Activated naive CD4-positive, alpha-beta T cell treated with anti-CD3 and anti-CD28 coated beads, Interleukin-2, amount 50 U/mL, for 72 hours (primary cell): ENCODE measurements at places on chromosomes 1 and 21.

DNA sequence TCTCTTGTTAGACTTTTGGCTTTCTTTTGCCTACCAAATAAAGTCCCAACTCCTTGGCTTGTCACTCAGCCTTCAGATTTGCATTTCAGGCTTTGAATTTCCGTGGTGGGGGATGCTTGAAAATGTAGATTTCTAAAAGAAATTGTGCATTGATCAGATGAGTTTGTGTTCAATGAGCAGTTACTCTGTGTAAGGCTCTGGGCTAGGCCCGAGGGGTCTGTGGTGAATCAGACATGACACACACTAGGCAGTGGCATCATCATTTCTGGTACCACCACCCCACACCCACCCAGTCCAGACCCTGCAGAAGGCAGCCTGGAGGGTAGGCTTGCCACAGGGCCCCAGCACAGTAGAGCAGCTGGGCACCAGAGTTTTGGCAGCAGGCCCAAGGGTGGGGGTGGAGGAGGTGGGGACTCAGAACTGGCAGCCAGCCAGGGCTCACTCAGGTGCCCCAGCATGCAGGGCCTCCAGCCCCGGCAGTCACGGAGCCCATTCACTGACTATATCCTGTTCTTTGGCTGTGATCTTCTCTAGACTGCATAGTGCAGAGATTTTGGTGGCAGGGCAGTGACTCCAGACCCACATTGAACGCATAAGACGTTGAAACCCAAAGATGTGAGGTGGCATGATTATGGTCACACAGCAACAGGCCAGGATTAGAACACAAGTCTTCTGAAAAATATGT is 97.2 kb upstream of the ARTN start:
- no peak for DNase-seq

- no peak for DNase-seq
Observed at GRCh38 chr1:200866521-200866920, 6.3 kb upstream of the GPR25 start.

DNA sequence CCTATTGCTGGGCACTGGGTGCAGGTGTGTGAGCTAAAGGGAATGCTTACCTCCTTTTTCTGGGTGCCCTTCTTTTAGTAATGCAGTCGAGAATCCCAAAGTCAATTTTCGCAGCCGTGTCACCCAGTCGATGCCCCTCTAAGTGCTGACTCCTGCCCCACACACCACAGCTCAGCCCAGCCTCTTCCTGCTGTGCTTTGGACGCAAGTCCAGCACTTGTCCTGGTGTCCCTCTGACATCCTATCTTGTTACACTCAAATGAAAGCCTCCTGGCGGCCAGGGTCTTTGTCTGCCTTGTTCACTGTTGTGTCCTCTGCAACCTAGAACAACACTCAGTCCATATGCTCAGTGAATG is 58.5 kb upstream of the RUNX3 start:
- DNase-seq, result no peak

DNA sequence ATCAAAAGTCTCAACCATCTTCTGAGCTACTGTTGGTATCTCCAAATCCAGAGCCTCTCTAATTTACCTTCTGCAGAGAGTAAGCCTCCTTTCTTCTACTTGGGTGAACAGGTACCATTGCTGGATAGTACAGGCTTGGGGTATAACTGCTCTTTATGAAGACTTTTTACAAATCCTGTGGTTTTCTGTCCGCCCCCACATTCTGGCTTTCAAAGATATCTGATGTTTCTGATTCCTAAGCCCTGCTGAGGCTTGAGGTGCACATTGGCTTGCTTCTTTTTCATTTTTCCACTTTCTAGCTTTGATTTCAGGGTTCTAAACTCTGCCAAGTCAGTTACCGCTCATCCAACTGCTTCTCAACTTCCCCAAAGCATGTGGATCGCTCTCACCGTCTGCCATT is 37.1 kb downstream of the TENT5C start:
- no peak for DNase-seq

DNA sequence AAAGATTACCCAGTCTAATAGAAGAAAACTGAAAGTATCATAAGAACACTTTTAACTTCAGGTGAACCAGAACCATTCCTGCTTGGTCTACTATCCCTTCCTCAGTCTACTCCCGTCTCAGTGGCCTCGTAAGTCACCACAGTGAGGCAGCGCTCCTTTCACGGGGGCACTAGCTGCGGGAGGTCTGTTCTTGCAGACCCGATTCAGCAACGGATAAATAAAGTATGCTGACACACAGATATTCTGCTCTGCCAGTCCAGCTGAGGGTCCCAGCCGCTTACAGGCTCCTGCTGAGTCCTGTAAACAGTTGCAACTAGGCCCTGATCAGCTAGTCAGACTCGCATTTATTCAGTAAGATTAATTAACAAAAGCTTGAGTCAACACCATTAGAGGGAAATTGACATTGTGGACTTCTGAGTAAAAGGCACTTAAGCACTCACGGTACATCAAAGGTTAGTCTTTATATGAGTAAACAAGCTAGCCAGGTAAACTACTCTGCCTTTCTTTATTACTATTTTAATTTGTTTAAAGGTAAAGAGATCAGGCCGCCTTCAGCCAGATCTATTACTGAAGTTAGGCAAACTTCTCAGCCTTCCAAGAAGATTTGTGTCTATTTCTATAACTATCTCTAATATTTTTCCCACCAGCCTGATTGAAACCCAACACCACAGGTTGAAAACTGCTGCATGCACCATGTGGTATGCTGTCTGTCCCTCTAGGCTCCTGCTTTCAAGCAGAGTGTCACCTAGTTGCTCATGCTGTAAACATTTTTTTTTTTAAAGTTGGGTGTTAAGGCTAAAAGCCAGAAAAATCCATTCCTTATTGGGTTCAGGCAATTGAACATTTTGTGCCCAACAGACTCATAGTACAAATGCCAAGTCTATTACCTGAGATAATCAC is 87.7 kb downstream of the INTS7 start:
- no peak for DNase-seq

DNA sequence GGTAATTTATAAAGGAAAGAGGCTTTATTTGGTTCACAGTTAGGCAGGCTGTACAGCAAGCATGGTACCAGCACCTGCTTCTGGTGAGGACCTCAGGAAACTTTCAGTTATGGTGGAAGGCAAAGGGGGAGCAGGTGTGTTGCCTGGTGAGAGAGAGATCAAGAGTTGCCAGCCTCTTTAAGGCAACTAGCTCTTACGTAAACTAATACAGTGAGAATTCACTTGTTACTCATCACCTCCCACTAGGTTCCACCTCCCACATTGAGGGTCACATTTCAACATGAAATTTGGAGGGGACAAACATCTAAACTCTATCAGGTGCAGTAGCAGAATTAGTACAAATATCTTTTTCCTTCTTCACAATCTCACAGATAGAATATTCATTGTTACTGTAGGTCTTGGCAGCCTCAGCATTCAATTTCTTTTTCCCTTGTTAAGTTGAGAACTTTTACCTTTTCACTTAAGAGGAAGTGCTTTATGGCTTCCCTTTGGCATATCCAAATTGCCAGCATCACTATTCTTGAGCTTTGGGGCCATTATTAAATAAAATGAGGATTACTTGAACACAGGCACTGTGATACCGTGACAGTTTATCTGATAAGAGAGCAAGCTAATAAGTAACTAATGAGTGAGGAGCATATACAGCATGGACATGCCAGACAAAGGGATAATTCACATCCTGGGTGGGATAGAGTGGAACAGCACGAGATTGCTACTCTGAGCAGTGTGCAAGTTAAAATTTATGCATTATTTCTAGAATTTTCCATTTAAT is 48.4 kb downstream of the MAGI3 start:
- no peak for DNase-seq

DNA sequence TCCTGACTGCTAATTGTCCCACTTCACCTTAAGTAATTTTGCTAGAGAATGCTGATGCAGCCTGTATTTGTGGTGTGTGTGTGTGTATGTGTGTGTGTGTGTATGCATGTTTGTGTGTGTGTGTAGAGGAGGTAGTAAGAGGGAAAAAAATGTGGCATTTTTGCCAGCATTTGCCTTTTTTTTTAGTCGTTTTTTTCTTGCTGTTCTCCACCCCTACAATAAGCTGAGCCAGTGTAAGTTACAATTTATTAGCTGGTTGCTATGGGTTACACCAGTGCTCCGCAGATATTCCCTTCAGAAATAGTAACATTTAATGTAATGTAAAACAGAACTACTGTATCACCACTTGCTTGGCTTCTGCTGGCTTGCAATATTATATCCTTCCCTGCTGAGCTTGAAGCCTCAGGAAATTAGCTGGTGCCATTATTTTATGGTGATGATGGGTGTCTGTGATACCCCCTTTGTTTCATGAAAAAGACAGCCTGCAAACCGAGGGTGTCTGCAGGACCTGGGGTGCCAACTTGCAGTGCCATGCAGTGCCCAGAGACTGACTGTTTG is 23.4 kb upstream of the IGSF3 start:
- DNase-seq, result no peak

GRCh38 chr1:154669464-154670282 is 61.7 kb upstream of the ADAR start:
- DNase-seq, result peak; percentile 68

DNA sequence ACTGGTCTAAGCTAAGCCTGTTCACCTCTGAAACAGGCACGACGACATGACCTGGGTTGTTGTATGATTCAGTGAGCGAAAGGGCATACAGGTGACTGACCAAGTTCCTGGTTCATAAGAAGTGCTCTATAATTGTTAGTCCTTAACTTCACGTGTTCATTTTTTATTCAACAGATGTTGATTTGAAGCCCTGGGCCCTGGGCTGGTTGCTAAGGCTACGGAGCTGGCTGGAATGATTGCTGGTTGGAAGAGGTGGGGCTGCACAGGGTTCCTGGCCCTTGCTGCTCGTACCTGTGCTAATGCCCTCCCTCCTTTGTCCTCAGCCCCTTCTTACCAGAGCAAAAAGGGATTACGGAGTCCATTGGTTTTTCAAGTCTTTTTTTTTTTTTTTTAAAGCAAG is 111.3 kb upstream of the CSF3R start:
- DNase-seq, result no peak
